Activated CD8-positive, alpha-beta memory T cell treated with anti-CD3 and anti-CD28 coated beads for 1 hour (primary cell): ENCODE measurements at places on chromosomes 3 and 15.

DNA sequence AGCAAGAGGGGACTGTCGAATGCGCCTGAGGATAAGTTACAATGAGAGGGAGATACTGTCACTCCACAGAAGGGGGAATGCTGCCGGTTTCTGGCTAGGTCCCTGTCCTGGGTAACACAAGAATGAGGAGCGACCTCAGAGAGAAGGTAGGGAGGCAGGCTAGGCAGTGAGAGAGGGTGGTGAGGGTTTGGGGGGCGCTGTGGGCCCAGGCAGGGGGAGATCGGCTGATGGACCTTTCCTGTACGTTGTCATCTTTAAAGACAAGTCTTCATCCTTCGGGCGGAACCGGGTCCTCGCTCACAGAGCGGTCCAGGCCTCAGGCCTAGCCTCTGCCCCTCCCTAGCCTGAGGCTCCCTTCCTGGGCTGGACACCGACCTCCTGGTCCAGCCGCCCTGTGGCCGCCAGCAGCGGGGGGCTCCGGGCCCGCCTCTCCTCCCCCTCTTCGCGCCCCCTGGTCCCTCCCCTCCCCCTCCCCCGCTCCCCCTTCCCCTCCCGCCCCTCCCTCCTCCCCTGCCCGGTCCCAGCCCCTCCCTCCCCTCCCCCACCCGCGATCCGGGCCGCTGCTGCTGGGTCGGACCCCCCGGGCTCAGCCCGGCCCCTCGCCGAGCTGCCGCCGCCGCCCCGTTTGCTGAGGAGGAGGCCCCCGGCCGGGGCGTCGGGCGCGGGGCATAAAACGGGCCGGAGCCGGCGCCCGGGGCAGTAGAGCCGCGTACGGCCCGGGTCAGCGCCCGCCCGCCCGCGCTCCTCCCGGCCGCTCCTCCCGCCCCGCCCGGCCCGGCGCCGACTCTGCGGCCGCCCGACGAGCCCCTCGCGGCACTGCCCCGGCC, at the start of gene CHRD:
Gene CHRD (plus strand): TSS at position 697 of the 827 bp plus-strand sequence. CDS start 265 bp downstream, outside the sequence.
- DNase-seq, result no peak

- DNase-seq, result no peak
Observed at GRCh38 chr3:124230998-124231397, 239.1 kb upstream of the ROPN1 start.

DNA sequence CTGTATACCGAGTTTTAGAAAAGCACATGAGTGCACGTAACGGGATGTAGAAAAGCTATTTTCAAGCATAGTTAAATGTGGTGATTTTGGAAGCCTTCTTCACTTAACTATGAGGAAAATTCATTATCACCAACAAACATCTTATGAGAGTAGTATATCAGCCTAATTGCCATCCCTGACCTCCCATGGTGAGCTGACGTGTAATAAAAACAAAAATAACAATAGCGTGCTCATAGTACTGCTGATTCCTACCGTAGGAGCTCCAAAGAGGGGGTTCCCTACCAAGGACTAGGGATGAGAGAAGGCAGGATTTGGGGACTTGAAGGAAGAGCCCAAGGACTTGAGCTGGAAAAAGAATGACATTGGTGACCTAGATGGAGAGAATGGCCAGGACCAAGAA, 16.9 kb downstream of the ST8SIA2 start:
- DNase-seq, result no peak

DNA sequence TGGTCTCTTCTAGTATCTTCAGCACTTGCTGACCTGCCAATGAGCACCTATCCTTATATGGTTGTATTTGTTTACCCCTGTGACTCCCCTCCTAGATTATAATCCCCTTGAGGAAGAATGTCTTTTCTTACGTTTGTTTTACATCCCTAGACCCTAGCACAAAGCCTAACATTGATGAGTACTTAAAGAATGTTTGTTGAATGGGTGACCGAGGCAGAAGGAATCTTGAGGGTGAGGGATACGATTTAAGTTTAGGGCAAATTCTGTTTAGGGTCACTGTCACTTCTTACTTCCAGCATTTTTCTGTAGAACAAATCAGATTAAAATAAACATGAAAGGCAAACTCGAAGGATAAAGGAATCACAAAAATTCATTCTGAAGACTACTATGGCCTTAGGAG, 80.9 kb upstream of the FAM98B start:
- DNase-seq, result no peak

- no peak for DNase-seq
Observed at GRCh38 chr3:132315851-132316250, 1.4 kb upstream of the ACP3 start.

GRCh38 chr3:17360991-17361390, 381.4 kb downstream of the TBC1D5 start:
- no peak for DNase-seq

DNA sequence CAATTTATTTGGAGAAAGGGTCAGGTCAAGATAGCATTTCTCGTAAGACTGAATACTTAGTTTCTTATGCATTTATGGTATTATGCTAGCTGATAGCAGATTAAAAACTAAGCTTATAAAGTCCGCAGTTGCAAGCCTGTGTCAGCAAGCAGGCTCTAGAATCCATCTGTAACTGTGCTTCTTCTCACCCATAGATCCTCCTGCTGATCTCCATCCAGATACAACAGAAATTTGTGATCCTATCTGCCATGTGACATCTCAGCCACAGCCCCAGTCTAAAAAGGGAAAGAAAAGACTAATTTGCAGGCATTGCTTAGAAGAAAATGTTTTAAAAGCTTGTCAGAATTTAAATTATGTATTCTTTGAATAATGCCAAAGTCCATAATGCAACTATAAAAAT, 265.4 kb upstream of the CCDC54 start:
- DNase-seq, result no peak

DNA sequence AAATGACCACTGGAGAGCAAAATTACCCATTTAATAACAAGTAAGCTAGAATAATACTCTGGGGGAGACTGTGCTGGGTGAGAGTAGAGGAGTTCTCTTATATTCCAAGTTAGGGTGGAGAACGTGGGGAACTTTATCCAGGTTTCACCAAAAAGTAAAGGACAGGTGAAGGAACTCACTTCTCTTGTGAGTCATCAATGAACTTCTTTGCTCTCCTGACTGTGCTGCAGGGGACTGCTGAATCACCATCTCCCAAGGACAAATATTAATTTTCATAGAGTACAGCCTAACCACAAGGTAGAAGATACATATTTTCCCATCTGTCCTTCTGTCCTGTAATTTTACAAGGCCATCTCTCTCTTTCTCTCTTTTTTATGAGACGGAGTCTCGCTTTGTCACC, 8.3 kb upstream of the PDCD6IP start:
- no peak for DNase-seq

DNA sequence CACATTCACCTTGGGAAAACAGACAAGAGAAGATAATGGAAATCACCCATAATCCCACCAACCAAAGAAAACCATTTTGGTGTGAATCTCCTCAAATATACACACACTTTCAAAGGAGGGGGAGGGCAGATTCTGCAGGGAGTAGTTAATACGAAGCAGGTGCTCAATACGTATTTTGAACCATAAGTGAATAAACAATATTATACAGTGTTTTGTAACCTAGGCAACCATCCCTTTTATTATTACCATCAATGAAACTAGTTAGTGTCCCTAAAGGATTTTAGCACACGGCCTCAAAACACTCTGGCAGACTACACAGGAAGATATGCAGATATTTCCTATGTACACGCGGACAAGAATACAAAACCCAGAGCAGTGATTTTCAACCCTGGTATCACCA, 6.1 kb downstream of the OSBPL10 start:
- DNase-seq, result no peak

GRCh38 chr3:9402410-9403228, 5.2 kb downstream of the SETD5 start:
- no peak for DNase-seq

DNA sequence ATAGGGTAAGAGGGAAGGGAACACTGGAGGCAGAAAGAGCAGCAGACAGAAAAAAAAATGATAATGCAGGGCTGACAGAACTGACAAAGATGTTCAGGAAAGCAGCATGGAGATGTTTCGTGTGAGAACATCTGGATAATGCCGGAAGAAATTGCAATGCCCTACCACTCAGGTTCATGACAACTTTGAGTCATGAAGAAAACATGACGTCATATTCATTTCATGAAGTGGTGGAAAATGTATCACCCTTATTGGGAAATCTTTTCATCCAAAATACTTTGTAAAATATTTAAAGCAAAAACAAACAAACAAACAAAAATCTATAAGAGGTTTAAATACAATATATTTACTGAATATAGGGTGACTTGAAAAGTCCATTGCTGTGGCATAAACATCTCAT, 305.4 kb upstream of the IGF1R start:
- DNase-seq, result no peak

DNA sequence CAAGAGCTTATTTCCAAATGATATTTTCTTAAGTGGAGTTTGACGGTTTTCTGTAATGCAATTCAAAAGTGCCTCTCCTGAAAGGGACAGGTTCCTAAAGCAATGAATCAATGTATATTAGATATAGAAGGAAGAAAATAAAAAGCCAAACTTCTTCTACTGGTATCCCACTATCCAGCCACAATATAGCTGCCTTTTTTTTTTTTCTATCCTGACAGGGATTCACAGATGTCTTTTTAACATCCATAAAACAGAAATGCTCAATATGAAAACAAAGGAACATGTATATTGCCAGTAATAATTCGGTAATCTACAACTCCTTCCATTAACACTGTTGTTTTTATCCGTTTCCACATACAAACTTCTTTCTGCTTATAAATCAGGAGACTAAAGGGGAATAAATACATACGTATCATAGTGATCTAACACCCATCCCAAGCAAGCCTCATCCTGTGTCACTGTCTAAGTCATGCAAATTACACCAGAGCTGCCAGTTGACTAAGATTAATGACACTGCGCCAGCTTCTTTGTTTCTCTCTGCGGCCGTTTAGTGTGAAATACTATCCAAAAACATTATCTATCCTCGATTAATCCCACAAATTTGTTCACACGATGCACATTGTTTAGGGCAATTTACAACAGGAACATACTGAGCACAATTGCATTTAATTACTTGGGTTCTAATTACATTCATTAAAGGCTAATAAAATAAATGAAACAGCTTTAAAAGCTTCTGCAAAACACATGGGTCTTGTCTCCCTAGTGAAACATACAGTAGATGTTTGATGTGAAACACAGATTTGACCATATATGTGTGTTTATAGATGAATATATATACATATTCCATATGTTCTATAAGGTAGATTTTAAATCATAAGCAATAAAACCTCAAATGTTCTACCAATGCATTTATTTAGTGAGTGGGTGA, 51.9 kb upstream of the CDIN1 start:
- DNase-seq, result no peak

DNA sequence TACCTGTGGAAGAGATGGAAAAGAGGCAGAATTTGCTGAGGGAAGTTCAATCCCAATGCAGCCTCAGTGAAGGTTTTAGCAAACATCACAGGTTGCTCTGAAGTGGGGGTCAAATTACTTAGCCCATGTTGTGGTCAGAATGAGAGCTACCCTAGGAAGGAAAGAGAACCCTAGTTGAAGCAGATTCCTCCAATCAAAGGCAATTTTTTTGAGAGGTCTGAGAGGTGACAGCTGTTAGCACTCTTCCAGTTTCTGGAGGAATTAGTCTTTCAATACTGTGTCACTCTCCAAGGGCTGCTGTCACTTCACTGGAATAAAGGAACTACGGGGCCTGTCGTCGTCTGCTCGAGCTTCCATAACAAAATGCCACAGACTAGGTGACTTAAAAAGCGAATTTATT, 584.2 kb upstream of the DPPA4 start:
- no peak for DNase-seq

DNA sequence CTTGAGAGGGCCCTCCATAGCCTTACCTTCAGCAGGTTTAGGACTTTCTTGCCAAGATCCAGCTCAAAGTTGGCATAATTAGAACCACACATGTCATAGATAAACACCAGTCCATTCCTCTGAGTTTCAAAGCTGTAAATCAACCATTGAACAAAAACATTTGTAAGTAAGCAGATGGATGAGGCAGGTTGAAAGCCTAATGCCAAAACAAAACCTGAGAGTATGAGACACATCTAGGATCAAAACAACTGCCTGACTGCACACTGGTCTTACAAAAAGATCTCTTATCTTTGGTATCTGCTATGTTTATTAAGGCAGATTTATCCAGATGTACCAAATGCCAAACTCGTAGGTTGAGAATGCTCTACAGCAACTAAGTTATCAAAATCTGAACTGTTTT, 61.9 kb downstream of the PTPN9 start:
- no peak for DNase-seq

DNA sequence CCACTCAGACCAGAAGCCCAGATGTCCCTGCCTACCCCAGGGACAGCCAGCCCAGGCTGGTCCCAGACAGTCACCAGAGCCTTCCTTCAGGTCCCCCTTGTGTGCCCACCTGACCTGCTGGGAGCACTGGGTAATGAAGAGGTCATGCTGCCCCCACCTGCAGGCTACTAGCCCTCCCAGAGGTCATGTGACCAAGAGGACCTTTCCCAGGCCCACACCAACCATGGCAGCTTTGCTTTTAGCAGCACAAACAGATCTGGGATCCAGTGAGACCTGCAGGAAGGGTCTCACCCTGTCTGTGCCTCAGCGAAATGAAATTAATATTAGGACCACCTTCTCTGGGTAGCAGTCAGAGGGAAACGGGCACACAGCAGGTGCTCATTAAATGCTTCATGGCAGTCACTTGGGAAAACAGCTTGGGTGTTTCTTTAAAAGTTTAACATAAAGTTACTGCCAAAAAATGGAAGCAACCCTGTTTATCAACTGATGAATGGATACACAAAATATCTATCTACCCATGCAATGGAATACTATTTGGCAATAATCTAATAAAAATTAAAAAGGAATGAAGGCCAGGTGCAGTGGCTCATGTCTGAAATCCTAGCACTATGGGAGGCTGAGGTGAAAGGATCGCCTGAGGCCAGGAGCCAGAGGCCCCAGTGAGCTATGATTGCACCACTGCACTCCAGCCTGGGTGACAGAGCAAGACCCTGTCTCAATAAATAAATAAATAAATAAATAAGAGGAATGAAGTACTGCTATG, 43.7 kb downstream of the DNAJB8 start:
- DNase-seq, result no peak

- DNase-seq, result no peak
Observed at GRCh38 chr15:75869446-75869845, 26.2 kb downstream of the UBE2Q2 start.

GRCh38 chr3:151213881-151214280, 10.9 kb upstream of the GPR171 start:
- DNase-seq, result no peak

GRCh38 chr15:94703596-94703995, 472.2 kb downstream of the MCTP2 start:
- no peak for DNase-seq

- no peak for DNase-seq
Observed at GRCh38 chr3:14775563-14775962, 43.2 kb upstream of the FGD5 start.

- DNase-seq, result no peak
Observed at GRCh38 chr3:54865316-54865715, 62.5 kb downstream of the LRTM1 start.

DNA sequence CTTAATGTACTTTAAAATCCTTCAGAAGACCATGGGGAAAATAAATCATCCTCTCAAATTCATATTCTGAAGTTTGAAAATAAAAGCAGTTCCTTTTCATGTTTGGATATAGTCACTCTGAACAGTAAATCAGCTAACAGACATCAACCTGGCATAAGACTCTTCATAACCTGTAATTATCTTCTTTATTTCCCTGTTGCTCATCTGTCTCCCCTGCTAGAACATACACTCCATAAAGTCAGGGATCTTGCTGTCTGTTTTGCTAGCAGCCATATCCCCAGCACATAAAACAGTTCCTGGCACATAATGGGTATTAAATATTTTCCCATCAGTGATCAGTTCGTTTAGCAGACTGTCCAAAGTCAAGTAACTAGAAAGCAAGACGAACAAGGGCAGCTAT, 11.2 kb downstream of the VGLL4 start:
- no peak for DNase-seq
